ENCODE measurements at places on chromosomes 3 and 15.

GRCh38 chr15:84921121-84921520, 36.7 kb downstream of the SLC28A1 start:
- DNase-seq = no peak

DNA sequence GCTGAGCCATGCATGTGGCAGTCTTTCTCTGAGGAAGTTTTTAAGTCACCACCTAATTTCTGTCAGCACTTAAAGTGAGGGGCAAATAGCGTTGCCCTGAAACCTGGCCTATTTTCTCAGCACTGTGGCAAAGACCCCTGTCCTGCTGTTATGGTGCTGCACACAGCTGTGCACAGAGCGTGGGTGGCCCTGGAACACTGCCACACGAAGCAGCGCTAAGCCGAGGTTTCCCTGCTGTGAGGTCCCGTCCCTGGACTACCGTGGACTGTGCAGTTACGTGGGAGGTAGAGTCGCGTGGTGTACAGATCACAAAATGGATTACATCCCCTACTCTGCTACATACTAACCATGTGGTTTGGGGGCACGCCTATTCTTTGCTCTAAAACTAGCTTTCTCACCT, 101.6 kb upstream of the NR2E3 start:
- DNase-seq = no peak

DNA sequence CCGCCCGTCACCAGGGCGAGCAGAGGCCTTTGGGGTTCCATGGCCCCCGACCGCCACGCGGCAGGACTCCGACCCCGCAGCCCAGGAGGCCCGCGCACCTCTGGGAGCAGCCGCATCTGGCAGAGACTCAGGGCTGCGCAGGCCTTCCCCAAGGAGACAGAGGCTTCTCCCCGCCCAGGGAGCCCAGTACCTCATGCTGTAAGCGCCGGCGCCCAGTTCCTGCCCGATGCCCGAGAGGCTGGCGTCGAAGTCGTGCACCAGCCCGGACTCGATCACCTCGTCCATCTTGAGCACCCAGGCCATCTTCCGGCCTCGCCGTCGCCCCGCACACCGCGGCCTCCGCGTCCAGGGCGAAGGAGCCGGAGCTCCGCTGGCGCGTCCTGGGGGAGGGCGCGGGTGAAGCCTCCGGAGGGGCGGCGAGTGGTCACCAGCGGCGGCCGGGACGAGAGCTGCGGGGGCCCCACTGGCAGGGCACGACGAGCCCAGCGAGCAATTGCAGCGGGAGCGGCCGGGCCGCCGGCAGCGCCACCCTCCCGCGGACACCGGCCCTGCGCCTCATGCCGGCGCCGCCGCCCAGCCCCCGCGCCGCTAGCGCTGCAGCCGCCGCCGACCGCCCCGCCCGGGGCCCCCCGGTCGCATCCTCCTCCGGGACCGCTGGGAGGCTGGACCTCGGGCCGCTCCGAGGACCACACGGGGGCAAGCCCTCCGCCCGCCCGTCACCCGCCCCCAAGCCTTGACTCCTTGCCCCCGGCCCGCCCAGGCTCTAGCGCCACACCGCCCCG, 468 bp downstream of the UBP1 start:
- peak; percentile 51 for DNase-seq

DNA sequence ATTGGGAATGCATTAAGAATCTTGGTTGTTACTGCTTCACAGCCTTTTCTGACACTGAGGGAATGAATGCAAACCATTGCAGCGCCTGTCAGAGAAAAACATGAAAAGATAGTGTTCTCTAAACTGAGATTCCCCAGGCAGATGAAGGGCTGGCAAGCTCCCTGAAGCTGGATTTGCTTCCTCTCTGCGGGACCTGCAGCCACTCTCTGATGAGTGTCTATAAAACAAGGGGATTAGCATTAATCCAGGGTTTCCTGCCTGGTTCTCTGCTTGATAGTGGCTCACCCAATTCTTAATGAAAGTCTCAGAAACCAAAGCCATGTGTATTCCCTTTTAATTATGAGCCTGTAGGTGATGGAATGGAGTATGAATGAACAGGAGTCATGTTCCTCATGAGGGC, 344.3 kb upstream of the UMPS start:
- DNase-seq = no peak

- no peak for DNase-seq
Measured at GRCh38 chr3:30500666-30501399, 105.6 kb upstream of the TGFBR2 start.

GRCh38 chr3:100113723-100114412, 433 bp downstream of the FILIP1L start:
- DNase-seq = no peak

DNA sequence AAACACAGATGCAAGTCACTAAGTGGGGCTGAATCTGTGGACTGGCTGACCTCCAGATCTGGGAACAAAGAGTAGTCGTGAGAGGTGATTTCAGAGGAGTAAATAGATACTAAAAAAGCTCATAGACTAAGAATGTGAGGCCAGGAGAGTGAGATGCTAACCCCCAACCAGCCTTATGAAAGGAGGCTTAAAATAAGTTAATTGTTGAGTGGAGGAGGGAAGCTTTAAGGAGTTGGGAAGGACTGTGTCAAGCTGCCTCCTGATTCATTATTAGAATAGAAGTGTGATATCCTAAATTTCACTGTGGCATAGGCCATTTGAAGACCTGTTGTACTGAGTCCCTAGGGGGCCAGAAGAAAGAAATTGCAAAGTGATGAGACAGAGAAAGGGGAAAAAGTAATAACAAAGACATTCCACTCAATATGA, 107.6 kb downstream of the RBPMS2 start:
- DNase-seq = no peak

DNA sequence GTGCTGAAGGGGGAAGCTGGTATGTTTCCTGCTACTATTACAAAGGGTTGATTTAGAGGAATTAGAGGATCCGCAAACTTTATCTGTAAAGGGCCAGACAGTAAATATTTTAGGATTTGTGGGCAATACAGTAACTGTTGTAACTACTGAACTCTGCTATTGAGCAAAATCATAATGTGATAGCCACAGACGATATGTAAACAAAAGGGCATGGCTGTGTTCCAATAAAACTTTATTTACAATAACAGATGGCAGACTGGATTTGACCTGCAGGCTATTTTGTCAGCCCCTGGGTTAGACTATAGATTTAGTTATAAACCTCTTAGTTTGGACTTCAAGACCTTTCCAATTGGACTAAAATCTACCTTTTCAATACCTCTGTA, 27.8 kb upstream of the KCNMB2 start:
- no peak for DNase-seq

GRCh38 chr3:23262766-23263165, 59.6 kb downstream of the UBE2E2 start:
- no peak for DNase-seq

- peak; percentile 31 for DNase-seq
Measured at GRCh38 chr3:113533534-113533892, 1.2 kb downstream of the SIDT1 start.

DNA sequence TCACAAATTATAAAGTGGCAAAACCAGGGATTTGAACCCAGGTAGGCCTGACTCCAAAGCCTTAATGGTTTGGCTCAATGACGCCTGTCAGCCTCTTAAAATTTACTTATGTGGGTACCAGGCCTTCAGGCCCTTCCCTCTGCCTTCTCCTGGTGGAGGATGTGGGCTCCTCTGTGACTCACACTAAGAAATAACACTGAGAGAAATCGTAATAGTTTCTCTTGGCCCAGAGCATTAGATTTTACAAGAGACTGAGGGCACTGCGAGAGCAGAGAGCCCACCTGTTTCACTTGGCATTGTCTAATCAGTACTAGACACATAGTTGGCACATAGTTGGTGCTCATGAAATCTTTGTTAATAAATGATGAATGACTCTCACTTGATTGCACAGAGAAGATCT, 505.2 kb downstream of the SHQ1 start:
- DNase-seq = peak; percentile 35

- DNase-seq = no peak
Measured at GRCh38 chr3:99111235-99111634, 209.7 kb upstream of the DCBLD2 start.

DNA sequence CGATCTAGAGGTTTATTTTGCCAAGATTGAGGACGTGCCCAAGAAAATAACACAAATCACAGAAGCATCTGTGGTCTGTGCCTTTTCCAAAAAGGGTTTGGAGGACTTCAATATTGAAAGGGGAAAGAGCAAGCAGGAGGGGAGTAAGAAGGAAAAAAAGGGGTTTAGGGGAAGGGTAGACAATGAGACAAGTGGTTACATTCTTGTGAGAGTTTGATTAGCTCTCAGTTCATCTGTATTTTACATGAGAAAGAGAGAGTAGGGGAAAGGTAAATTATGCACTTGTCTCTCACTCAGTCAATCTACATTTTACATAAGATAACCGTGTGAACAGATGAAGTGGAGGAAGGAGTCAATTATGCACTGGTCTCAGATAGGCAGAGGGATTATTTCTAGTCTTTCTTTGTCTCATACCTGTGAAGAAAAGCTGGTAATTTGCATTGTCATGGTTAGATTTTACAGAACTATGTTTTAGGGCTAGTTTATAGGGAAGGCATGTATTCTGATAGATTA, 931.3 kb downstream of the CADM2 start:
- DNase-seq = no peak

DNA sequence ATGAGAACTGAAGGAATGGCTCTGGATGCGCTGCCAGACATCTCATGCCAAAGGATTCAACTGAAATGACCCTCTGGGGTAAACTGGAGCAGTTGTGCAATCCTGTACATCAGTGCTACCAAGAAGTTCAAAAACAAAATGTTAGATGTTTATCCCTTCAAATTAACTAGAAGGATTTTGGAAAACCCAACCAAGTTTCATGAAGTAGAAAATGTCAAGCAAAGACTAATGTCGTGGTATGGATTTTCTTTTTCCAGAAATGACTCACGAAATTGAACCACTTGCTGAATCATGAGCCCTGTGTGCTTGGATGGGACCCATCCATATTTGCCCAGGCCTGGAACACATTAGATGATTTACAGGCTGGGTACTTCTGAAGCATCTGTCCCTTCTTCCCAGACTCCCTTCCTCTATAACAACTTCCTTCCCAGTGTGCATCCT, 101.6 kb downstream of the LRTM1 start:
- no peak for DNase-seq

GRCh38 chr3:194067949-194068362, 68.0 kb upstream of the HES1 start:
- no peak for DNase-seq

DNA sequence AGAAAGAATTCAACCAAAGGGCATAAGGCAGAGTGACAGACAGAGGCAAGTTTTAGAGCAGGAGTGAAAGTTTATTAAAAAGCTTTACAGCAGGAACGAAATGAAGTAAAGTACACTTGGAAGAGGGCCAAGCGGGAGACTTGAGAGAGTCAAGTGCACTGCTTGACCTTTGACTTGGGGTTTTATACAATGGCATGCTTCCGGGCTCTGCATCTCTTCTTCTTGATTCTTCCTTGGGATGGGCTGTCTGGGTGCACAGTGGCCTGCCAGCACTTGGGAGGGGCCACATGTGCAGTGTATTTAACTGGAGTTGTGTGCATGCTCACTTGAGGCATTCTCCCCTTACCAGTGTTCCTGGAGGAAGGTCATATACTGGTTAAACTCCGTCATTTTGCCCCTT, 30.4 kb upstream of the KLHL25 start:
- DNase-seq = no peak

GRCh38 chr3:195892105-195893043, 16.0 kb downstream of the TNK2 start:
- no peak for DNase-seq

GRCh38 chr15:71732636-71733035, 77.7 kb upstream of the NR2E3 start:
- DNase-seq = no peak
